ENCODE measurements at places on chromosomes 2 and 18.

DNA sequence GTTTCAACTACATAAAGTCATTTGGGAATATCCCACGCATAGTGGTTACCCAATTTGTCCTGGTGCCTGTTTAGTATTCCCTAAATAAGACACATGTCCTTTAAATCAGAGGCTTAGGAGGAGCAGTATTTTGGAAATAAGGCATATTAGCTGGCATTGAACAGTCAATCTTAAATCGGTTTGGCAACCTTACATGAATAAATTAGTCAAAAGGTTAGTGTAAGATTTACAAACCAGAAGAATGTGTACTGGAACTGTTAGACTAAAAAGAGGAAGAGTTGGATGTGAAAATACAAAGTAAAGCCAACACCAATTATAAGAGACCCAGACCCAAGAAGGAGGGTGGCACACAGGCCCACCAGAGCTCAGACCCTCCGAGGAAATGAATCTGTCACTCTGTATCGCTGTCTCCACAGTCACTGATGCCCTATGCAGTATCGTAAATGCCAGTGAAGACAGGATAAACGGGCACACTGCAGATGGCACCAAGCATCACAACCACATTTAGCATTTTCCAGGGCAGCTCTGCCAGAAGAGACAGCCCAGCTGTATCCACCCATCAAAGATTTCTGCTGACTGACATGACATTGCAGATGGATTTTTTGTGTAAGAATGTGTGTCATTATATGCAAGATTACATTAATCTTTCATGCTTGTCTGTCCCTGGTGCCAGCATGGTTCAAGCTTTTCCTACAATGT lies 90.4 kb downstream of the CERKL start:
- no peak overlapping the region for H3K27ac ChIP-seq
- H3K4me1 ChIP-seq: no peaks in the 10 kb centered on the region
- H3K27me3 ChIP-seq: no peaks in the 10 kb centered on the region
- H3K4me3 ChIP-seq: no peak overlapping the region
- H3K36me3 ChIP-seq: no peaks in the 10 kb centered on the region

- no peak overlapping the region for H3K27ac ChIP-seq
- H3K4me3 ChIP-seq: no peak overlapping the region
- DNase-seq: no peak
- peaks cover 37% of the 10 kb centered on the region for H3K4me1 ChIP-seq
- H3K36me3 ChIP-seq: no peaks in the 10 kb centered on the region
- no peaks in the 10 kb centered on the region for H3K27me3 ChIP-seq
Measured at GRCh38 chr2:216851486-216852090, 8.3 kb downstream of the TNP1 start.

DNA sequence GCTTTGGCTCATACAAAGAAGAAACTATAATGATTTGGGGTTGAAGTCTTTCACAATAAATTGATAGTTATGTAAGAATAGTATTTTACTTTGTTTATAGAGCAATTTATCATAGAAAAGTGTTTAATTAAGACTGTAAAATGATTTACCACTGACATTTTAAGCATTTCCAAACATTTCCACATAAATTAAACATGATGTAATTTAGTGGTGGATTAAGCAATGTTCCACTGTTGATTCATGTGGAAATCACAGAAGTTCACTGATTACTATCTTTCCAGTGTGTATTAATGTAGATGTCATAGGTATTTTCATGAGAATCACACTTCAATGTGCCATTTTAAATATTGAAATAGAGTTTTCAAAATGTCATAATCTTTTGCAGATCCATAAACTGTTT lies 40.1 kb upstream of the GRB14 start:
- DNase-seq: no peak
- no peak overlapping the region for H3K27ac ChIP-seq
- no peaks in the 10 kb centered on the region for H3K36me3 ChIP-seq
- H3K27me3 ChIP-seq: no peaks in the 10 kb centered on the region

DNA sequence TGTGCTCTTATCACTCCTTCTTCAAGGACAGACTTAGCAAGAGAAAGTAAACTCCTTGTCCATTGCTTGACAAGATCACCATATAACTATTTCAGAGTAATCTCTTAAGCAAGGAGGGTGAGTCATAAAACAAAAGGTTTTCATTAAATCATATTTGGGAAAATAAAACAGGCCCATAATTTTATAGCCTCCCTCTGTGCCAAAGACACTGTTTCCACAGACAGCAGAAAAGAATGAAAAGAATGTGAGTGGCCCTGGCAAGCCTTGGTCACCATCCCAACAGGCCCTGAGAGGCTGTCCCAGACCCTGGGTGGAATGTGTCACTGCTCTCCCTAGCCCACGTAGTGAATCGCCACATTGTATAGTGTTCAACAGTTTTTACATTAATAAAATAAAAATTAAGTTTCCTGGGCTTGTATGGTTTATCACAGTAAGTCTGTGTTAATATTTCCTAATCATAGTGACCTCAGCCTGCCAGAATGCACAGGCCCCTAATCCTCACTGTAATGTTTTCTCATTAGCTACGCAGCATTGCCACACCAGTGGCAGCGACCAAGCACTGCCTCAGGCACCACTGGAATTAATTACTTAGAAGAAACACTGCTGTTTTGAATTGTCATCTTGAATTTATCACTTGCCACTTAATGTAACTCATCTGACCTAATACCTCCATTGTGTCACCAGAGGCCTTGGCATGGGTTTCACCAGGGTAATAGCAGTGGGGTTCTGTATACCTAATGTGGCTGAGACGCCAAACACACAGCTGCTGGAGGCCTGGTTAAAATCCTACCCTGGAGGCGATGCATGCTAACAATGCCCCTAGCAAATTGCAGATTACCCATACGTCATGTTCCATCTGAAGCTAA lies 401.9 kb downstream of the LNPK start:
- H3K27ac ChIP-seq: no peak overlapping the region
- DNase-seq: no peak
- no peaks in the 10 kb centered on the region for H3K27me3 ChIP-seq
- H3K4me3 ChIP-seq: no peak overlapping the region

DNA sequence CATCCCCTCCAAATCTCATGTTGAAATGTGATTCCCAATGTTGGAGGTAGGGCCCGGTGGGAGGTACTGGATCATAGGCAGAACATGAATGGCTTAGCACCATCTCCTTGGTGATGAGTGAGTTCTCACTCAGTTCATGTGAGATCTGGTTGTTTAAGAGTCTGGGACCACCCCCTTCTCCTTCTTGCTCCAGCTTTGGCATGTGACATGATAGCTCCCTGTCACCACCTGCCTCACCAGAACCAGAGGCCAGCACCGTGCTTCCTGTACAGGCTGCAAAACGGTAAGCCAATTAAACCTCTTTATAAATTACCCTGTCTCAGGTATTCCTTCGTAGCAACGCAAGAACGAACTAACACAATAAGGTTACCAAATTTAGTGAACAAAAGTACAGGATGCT lies 95.4 kb downstream of the ZBTB7C start:
- H3K27ac ChIP-seq: no peak overlapping the region
- H3K27me3 ChIP-seq: no peaks in the 10 kb centered on the region
- H3K4me3 ChIP-seq: no peak overlapping the region

- no peak overlapping the region for H3K4me3 ChIP-seq
- peak; percentile 66 for DNase-seq
- peak overlapping the region; percentile 99 for H3K27ac ChIP-seq
- H3K27me3 ChIP-seq: no peaks in the 10 kb centered on the region
- H3K36me3 ChIP-seq: no peaks in the 10 kb centered on the region
- peaks cover 35% of the 10 kb centered on the region for H3K4me1 ChIP-seq
Measured at GRCh38 chr2:231612109-231612455, 19.4 kb downstream of the TEX44 start.

GRCh38 chr18:79466591-79466990 lies 70.9 kb downstream of the NFATC1 start:
- no peak overlapping the region for H3K27ac ChIP-seq
- H3K4me3 ChIP-seq: no peak overlapping the region
- no peaks in the 10 kb centered on the region for H3K27me3 ChIP-seq
- DNase-seq: no peak
- H3K4me1 ChIP-seq: peaks cover 12% of the 10 kb centered on the region

DNA sequence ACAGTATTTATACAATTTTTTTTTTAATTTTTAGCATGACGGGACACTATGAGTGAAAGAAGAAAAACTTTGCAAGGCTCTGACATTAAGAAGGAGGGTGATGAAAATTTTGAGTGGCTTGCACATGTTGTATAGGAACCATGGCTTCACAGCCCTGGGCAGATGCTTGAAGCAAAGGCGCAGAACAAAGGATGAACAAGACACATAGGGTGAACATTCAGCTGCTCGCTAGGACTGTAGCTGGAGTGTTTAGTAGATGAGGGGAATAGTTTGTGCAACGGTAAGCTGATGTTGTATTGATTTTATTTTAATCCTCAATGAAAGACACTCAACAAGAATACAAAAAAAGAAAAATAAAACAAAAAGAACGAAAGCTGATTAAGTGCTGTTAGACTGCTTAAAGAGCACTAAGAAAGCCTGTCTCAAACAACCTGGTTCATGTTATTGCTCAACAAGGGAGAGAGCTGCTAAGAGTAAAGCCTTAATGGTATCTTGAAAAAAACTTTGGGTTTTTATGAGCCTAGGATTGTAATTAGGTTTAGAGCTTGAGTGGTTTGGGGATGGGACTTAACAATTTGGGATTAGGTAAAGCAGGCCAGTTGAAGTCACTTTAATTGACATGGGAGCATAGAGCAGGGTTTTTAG lies 41.2 kb upstream of the GCFC2 start:
- DNase-seq: no peak
- H3K4me3 ChIP-seq: no peak overlapping the region
- H3K4me1 ChIP-seq: no peaks in the 10 kb centered on the region
- no peaks in the 10 kb centered on the region for H3K36me3 ChIP-seq
- H3K27me3 ChIP-seq: no peaks in the 10 kb centered on the region
- no peak overlapping the region for H3K27ac ChIP-seq

DNA sequence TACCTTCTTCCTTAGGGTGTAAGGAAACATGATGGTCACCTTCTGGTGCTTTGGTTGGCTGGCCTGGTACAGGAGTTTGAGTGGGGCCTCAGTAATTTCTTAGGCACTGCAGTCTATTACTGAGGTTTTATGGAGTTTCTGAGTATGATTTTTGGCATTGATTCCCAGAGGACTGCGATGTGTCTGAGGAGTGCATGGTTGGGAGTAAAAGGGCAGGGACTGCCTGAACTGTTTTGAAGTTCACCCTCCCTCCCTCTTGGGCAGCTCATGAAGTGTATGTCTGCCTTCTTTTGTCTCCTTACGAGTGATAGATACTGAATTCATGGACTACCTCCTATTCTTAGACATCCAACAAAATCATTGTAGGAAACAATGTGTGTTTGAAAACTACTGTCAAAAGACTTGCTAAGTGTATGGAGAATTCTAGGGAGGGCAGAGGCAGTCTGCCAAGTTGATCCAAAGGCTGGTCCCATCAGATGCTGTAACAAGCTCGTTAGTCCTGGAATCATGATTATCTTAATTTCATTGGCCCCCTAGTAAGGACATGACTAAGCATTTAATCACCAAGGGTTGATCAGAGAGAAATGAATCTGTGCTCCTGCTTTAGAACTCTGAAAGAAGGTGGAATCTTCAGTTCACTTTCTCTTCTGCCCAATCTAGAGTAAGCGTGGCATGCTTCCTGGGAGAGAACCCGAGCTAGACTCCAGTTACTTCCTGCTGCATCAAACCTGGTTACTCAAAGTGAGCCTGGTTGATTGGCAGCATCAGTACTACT lies 26.5 kb downstream of the LYPD6B start:
- H3K4me3 ChIP-seq: no peak overlapping the region
- H3K4me1 ChIP-seq: no peaks in the 10 kb centered on the region
- H3K27ac ChIP-seq: no peak overlapping the region
- DNase-seq: no peak
- no peaks in the 10 kb centered on the region for H3K36me3 ChIP-seq

Data from heart right ventricle (tissue), 16 donors.